T-cell (primary cell): ENCODE measurements at places on chromosomes 6 and 20. TPM values are rescaled to one million over a fixed set of nuclear protein-coding genes. Genes with fewer than 3 reads are reported as not detected.

SOBP gene
- total RNA-seq = 0.35 TPM

SH3BGRL2 gene
- 1.0 TPM for total RNA-seq

TMEM170B gene
- total RNA-seq = 1.4 TPM

OR12D3 gene
- not detected for total RNA-seq
